Right cardiac atrium (tissue), 5 donors: ENCODE measurements at places on chromosomes 6 and 20.

DNA sequence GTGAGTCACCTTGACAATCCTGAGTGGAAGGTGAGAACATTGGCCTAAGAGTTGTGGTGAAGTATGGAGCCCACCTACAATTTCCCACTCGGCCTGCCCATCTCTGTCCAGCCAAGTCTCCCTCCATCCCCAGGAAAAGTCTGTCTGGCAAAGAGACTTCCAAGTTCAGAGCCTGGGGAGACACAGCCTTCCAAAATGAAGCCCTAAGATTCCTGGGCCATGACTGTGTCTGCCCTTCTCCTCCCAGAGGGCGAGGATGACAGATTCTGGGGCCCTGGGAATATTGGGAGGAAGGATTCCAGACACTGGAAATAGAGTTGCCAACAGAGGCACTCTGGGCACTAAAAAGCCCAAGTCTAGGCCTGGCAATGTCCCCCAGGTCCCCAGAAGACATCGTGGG is 176.8 kb downstream of the NFATC2 start:
- no peak for DNase-seq

- no peak for DNase-seq
These were observed 524.6 kb upstream of the JARID2 start for GRCh38 chr6:14721103-14721758.

DNA sequence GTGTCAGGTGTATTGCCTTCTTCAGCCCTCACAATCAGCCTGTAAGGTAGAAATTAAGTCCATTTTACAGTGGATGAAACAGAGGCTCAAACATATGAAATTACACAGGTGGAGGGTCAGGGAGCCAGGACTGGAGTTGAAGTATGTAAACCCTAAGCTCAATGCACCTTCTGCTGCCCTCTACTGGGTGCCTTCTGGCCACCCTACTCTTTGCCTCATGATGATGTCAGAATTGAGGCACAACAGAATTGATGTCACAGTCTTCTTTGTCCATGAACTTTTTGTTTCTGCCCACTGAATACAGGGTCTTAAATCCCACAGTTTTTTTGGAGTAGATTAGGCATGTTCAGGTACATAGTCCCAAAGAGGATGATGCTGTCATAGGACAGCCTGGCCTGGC is 400.8 kb upstream of the CHD6 start:
- DNase-seq, result no peak

DNA sequence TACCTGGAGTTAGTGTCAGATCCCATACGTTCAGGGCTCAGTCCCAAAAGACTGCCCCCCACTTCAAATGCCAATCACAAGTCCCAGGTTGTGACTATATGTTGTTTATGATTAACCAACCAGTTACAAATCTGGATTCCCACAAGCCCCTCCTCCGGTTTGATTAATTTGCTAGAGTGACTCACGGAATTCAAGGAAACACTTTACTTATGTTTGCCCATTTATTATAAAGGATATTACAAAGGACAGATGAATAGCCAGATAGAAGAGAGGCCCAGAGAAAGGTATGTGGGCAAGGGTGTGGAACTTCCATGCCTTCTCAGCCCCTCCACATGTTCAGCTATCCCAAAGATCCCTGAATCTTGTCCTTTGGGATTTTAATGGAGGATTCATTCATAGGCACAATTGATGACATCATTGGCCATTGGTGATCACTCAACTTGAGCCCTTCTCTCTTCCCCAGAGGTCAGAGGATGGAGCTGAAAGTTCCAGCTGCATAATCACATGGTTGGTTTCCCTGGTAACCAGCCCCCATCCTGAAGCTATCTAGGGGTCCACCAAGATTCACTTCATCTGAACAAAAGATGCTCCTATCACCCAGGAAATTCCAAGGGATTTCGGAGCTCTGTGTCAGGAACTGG is 2.0 kb downstream of the ECT2L start:
- DNase-seq, result no peak

GRCh38 chr20:57695012-57695411 is 14.8 kb downstream of the PMEPA1 start:
- DNase-seq, result no peak

GRCh38 chr6:97040355-97040860 is 115.9 kb downstream of the KLHL32 start:
- DNase-seq, result no peak

- peak; percentile 75 for DNase-seq
These were observed 230.7 kb upstream of the BTBD3 start for GRCh38 chr20:11686820-11687543.

DNA sequence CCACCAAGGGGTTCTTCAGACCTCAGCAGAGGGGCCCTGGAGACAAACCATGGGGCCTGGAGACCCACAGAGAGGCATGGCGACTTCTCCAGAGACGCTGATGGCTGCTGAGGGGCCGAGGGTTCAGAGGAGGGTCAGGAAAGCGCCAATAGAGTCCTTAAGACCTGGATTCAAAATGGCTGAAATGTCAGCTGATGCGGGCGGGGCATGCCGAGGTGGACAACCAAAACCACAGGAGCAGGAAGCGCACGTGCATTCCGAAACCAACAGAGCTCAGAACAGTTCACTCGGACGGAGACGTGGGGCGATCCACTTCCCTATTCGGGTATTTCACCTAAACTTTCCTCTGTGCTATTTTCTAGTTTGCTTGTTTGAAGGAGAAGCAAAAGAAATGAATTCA is 99.9 kb upstream of the RIN2 start:
- DNase-seq, result no peak

- DNase-seq, result no peak
These were observed 74.1 kb downstream of the NINL start for GRCh38 chr20:25511183-25511582.

DNA sequence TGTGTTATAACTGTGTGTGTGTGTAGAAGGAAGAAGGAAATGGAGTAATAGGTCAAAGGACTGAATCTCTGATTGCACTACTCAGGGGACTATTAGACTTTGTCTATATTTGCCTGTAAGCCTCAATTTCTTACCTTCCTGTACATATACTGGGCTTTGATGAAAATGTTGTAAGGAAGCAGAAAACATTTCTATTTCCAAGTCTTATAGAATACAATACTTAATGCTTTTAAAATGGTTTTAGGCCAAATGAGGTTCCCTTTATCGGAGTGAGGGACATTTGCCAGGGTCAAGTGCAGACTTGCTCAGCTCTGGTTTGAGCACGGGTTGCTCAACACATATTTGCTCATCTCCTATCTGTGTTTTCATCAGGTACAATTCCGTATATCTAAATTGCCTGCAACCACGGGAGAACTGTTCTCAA is 28.3 kb downstream of the MEP1A start:
- DNase-seq, result no peak

- no peak for DNase-seq
These were observed 2.7 kb upstream of the ASXL1 start for GRCh38 chr20:32355417-32355841.

DNA sequence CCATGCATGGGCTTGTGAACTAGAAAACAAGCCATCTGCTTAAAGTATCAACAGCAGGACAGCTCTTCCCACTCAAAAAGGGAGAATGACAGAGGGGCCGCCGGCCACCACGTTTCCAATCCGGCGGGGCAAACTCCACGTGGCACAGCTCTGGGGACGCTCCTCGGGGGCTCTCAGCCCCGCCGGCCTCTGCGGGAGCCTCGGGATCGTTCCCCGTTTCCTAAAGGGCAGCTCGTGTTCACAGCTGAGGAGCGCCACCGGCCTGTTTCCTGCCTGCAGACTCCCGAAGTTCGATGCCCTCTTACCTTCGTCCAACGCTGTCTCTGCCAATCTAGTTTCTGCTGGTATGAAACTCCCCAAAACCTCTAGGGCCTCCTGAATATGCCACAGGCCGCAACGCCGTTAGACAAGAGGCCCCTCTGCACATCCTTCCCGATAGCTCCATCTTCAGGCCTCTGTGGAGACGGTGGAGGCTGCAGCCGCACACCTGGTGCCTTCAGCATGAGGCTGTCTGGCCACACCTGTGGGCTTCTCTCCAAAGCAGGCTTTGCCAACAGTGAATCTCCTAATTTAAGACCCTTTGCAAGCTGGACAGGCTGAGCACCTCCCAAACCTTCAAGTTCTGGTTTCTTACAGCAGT is 46.5 kb downstream of the KCNQ2 start:
- DNase-seq, result no peak

- no peak for DNase-seq
These were observed 6.9 kb upstream of the RNF144B start for GRCh38 chr6:18380158-18380836.

GRCh38 chr6:100236389-100236788 is 228.3 kb downstream of the SIM1 start:
- DNase-seq, result no peak

DNA sequence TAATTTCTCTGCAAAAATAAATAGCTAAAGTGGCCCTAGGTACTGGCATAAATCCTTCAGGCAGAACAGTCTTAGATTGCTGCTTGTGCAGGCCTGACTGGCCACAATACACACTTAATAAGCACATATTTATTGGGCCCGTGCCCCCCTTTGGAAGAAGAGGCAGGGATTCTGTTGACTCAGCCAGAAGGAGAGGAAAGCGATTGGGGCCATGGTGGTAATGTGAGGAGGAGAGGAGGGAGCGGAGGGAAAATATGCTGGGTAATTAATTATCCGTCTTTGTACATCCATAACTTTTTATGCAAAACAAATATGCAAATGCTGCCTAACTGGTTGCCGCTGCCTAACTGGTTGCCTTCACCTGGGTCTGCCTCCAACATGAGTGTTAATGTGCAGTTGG is 36.2 kb downstream of the CD40 start:
- no peak for DNase-seq

GRCh38 chr6:125939791-125940190 is 16.8 kb upstream of the HINT3 start:
- DNase-seq, result no peak

- DNase-seq, result no peak
These were observed 21.6 kb downstream of the KIAA1586 start for GRCh38 chr6:57068061-57068460.

DNA sequence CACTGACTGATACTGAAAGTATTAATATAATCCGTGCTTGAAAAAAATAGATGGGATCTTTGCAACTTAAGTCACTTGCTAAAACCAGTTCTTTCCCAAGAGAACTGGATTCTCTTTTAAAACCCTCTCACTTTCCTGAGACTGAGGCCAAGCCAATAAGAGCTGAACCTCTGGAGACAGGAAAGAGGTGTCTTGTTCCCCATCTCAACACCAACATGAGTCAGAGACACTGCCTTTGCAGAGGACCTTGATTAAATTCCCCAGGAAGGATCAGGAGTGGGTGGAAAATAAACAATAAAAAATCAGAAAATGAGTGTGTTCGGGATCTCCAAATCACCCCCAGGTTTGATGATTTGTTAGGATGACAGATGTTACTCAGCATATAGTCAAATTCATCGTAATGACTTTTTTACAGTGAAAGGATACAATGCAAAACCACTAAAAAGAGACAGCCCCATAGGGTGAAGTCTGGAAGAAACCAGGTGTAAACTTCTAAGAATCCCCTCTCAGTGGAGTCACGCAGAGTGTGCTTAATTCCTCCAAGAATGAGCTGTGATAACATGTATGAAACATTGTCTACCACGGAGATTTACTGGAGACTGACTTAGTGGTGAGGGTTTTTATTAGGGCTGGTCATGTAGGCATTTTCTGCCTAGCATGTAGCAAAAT is 122.8 kb upstream of the BEND3 start:
- no peak for DNase-seq

DNA sequence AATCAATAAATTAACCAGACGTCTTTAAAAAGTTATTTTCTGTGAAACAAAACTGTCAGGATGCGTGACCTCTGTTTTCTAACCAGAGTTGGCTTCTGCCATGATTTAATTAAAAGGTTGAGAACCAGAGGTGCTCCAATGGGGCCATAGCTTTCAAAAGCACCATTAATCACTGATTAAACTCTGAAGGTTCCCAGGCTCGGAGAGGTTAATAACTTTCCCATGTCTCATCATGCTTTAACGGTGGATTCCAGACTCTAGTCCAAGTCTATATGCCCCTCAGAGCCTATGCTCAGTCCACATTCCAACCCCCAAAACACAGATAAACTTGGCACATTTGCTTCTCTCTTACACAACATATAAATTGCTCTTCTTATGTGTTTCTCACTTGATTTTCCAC is 95.5 kb downstream of the SNAP91 start:
- no peak for DNase-seq

GRCh38 chr6:132506869-132507808 is 5.8 kb downstream of the STX7 start:
- DNase-seq, result no peak

DNA sequence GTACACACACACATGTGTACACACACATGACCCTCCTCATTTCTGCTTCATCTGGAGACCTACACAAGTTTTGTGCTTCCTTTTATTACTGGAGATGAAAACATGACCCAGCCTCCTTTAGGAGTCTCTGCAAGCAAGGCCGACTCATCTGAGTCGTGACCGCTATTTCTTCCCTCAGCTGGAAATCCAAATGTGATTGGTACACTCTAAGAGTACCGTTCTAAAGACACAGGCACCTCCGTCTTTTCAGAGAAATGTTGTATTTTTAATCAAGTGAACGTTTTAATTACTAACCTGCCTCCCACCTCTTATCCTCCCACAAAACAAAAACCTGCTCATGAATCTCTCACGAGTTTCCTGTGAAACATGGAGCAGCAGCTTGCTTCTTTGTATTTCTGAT is 63.0 kb downstream of the LAMP5 start:
- DNase-seq, result no peak

DNA sequence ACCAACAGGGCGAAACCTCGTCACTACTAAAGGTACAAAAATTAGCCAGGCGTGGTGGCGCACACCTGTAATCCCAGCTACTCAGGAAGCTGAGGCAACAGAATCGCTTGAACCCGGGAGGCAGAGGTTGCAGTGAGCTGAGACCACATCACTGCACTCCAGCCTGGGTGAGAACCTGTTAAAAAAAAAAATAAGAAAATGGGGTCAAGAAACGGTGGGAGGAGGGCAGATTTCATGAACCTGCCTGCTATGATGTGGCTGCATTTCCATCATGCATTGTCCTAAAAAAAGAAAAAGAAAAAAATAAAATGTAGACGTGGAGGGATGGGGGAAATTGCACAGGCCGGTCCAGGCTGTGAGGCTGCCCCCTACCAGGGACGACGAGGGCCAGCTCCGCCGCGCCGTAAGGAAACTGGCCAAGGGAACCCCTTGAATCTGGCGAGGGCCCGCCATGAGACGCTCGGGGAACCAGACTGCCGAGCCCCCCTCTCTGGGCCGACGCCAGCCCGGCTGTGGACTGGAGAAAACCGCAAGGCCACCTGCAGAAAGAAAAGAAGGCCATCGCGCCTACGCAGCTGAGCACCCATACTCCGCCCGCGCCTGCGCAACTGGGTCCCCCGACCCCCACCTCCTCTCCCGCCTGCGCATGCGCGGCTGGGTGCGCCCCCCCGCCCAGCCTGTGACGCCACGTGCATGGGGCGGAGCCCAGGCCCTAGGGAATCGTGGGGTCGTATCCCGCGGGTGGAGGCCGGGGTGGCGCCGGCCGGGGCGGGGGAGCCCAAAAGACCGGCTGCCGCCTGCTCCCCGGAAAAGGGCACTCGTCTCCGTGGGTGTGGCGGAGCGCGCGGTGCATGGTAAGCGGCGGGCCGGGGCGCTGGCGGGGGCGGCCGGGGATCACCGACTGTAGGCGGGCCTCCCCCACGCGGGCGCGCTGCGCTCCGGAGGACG is at the start of gene ENTPD6:
Gene ENTPD6 (plus strand): TSS at position 699 of the 948 bp plus-strand sequence. CDS start 10,825 bp downstream, outside the sequence.
- peak; percentile 98 for DNase-seq

GRCh38 chr20:32396646-32397160 is 38.6 kb downstream of the ASXL1 start:
- DNase-seq, result no peak

- DNase-seq, result no peak
These were observed 23.5 kb downstream of the SNAP25 start for GRCh38 chr20:10242166-10242565.

GRCh38 chr6:25277857-25278256 is 1.3 kb upstream of the CARMIL1 start:
- DNase-seq, result no peak

- DNase-seq, result no peak
These were observed 2.5 kb upstream of the APOBEC2 start for GRCh38 chr6:41050536-41050935.

- DNase-seq, result peak; percentile 73
These were observed at the start of gene ZNF311 for GRCh38 chr6:29005183-29005885. Gene ZNF311 (minus strand): TSS chr6:29005315. CDS start chr6:29003954, 1,361 bp downstream.
